ENCODE measurements at places on chromosomes 13 and 19. TPM values are rescaled to one million over a fixed set of nuclear protein-coding genes. Genes with fewer than 3 reads are reported as not detected.

CEACAM21 gene
- 3.2 TPM for total RNA-seq

WASF3 gene
- 19.4 TPM for total RNA-seq

EEF1AKMT1 gene
- 10.0 TPM for total RNA-seq

BRME1 gene
- total RNA-seq: 0.51 TPM

ERICH4 gene
- not detected for total RNA-seq

KDM4B gene
- total RNA-seq: 20.2 TPM

SLC25A41 gene
- total RNA-seq: not detected

ZNF30 gene
- total RNA-seq: 5.2 TPM

COL4A2 gene
- total RNA-seq: 1,320 TPM

ZNF541 gene
- 0.33 TPM for total RNA-seq

ACP7 gene
- total RNA-seq: 0.19 TPM

CLEC11A gene
- 0.17 TPM for total RNA-seq

CHST8 gene
- total RNA-seq: 0.09 TPM

ANKRD24 gene
- 0.68 TPM for total RNA-seq

ZNF57 gene
- 6.3 TPM for total RNA-seq

RGL3 gene
- 2.1 TPM for total RNA-seq

CD79A gene
- total RNA-seq: 0.34 TPM

CDC16 gene
- total RNA-seq: 62.8 TPM

FAM216B gene
- total RNA-seq: not detected

UBE2L5 gene
- total RNA-seq: not detected

DPF1 gene
- 0.47 TPM for total RNA-seq

SIGLECL1 gene
- not detected for total RNA-seq

All from dermis blood vessel endothelial cell (primary cell).